DMS153 (cell line): ENCODE measurements at places on chromosomes 4 and X.

DNA sequence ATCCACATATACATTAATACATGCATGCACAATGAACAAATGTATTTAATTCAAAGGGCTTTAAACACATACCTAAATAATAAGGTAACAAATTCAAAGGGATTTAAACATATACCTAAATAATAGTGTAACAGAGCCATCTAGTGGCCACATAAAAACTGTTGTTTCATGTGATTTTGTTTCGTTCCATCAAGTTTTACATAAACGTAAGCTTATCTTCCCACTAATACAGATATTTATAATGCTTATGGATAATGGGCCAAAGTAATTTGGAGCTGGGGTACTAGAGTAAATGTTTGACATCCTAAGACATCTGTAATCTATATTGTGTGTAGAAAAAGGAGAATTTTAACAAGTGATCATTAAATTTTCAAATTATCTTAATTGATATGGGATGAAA is 82.3 kb downstream of the PRSS12 start:
- DNase-seq, result peak; percentile 9

DNA sequence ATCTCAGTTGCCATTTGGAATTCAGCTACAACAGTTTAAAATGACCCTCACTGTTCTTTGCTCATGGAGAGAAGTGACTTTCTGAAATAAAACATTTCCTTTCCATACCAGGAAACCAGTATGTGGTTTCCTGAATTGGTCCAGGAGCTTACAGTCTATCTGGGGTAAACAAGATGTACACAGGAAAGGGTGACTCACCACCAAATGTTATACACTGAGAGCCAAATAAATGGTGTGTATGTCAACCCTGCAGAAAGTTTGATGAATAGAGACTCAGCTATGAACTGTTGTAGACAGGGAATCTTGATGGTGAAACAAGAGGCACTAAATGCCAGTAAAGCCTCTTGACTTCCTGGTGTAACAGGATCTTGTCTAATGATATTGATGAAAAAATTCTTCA is 100.4 kb downstream of the HS6ST2 start:
- DNase-seq, result peak; percentile 41

DNA sequence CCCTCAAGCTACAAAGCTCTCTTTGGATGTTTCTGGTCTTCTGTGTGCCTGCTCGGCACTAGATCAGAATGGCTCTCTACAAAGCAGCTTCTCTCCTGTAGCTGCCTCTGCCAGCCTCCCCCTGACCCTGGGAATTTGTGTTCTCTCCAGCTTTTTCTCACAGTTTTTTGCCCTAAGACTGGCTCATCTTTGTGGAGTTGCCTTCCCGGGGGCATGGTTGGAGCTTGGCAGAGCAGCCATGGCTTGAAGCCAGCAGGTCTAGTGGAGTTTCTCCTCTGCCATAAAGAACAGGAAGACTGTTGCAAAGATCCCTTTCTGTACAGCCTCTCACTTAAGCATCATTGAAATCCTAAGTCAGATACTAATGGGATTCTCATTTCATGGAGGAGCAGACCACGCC is 163.3 kb upstream of the MAMLD1 start:
- no peak for DNase-seq

- no peak for DNase-seq
Observed at GRCh38 chr4:55947912-55948725, 626 bp upstream of the CEP135 start.

- no peak for DNase-seq
Observed at GRCh38 chr4:3293401-3294391, 875 bp downstream of the RGS12 start.

DNA sequence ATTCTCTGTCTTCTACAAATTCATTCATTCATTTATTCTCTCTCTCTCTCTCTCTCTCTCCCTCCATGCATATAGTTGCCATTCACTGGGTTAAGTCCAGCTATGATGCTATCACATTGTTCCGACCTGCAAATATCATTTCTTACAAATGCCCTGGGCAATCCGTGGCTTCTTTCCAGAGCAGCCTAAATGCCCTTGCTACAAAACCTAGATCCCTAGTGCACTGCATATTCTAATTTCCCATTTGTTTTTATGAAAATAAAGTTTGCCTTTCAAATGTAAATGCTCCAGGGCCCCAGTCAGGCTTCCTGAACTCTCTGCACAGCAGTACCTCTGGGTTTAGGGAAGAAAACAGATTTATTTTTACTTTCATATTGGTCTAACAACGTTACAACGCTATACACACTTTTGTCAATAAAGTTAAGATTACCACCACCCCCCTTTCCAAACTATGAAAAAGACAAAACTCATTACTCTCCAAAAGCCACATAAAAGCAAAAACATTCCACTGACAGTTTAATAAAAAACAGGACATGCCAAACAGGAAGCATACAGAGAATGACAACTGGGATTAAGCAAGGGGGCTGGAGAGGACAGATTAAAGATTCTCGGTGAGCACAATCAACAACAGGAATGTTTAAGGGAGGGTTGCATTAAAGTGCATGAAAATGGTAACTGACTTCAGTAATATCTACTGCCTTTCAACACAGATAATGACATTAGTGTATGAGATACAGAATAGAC is 104.3 kb downstream of the USP46 start:
- DNase-seq, result no peak

DNA sequence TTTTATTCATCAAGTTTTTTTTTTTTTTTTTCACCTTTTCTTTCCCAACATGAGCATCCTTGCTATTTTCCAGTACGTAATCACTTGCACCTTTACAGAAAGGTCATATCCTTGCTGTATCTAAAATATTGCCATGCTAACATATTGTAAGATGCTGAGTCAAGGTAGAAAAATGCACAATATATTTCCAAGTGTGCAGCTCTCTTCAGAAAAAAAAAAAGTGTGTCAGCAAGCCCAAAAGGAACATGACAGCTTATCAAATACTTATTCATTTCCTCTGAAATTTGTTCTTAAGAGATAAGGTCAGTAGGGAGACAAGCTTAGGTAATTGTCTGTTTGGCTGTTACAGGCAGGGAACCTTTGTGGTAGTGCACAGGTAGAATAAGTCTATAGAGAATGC is 27.0 kb downstream of the SH2D1A start:
- no peak for DNase-seq

DNA sequence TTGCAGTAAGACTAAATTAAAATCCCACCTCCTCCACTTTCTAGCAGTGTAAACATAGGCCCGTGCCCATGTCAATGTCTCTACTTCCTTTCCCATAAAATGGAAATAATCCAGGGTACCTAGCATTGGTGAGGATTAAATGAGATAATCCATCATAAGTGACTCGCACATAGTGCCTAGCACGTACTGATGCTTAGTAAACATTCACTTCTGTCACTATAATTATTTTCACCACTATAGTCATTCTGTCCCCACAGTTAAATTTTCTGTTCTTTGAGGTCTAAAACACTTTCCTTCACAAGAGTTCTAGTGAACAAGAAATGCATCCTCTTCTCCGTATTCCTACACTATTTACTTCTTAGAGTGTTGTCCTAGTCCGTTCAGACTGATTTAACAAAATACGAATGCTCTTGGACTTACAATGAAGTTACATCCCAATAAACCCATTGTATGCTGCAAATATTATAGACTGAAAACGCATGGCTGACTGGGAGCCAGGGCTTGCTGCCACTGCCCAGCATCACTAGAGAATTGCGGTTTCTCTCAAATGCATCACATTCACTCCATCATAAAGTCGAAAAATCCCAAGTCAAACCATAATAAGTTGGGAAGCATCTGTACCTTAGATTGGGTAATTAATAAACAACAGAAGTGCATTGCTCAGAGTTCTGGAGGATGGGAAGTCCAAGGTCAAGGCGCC is 10.6 kb downstream of the ARAP2 start:
- no peak for DNase-seq

- no peak for DNase-seq
Observed at GRCh38 chrX:132615391-132616131, 126.7 kb upstream of the MBNL3 start.

- no peak for DNase-seq
Observed at GRCh38 chr4:113293674-113294073, 244.2 kb downstream of the ANK2 start.

- no peak for DNase-seq
Observed at GRCh38 chrX:105829011-105829410, 6.7 kb downstream of the NRK start.

DNA sequence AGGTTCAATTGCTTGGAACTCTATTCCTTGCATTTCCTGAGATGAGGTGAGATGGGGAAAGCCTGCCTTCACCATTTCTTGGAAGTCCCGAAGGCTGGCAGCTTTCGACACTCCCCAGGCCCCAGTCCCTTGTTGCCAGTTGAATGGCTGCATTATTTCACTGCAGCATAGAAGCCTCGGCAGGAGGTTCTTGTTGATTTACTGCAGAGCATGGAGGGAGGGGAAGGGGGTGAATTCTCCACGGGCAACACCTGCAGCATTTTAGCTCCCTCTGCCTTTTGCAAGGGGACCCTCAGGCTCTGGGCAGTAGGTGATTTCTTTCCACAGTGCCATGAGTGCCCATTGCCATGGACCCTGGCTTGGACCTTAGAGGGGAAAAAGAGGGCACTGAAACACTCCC is 10.7 kb upstream of the BCLAF3 start:
- DNase-seq, result no peak

DNA sequence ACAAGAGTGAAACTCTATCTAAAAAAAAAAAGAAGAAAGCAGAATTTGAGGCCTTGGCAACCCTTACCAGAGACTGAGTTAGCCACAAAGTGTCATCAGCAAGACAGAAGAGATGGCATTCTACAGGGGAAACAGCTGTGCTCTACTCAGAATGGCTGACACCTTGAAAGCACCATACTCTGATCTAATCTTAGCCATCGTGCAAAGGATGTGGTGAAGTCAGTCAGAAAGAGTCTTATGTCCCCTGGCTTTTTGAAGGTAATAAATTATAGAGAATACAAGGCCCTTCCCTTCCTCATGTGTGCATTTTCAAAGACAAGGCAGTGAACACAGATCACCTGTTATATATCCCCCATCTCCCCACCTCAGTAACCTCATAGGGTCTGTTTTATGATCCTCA is 13.2 kb downstream of the CLNK start:
- no peak for DNase-seq

DNA sequence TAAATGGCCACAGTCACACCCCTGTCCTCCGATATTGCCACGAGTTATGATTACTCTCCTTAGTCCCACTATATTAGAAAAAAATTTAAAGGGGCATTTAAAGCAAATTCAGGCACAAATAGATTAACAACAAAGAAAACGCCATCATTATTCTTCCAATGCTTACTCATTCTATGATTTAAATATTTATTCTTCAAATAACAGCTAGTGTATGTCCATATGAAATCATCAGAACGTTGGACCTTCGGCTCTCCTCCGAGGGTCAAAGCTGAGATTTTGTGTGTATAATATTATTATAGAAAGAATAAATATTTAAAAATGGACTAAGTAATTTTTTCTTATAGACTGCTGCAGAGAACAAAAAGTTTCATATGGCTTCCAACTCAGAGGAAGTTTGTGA is 122.9 kb downstream of the MAML3 start:
- no peak for DNase-seq

DNA sequence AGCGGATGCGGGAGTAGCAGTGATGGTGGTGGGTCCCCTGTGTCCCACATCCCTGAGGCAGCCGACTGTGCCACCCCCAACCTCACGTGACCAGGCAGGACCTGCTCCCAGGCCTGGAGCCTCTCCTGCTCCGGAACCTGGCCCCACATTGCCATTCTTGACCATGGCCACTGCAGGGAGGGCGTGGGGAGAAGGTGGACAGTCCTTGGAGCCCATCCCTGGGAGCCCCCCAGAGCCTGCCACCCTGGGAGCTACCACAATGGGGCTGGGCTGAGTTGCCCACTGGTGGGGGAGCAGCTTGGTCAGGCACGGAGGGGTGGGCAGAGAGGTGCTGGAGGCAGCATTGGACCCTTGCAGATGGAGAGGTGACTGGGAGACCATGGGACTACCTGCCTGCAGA is 36.8 kb downstream of the TMPRSS11A start:
- no peak for DNase-seq

- no peak for DNase-seq
Observed at GRCh38 chr4:169202145-169202699, 68.5 kb downstream of the SH3RF1 start.

- DNase-seq, result no peak
Observed at GRCh38 chr4:138414202-138414601, 172.1 kb upstream of the SLC7A11 start.

DNA sequence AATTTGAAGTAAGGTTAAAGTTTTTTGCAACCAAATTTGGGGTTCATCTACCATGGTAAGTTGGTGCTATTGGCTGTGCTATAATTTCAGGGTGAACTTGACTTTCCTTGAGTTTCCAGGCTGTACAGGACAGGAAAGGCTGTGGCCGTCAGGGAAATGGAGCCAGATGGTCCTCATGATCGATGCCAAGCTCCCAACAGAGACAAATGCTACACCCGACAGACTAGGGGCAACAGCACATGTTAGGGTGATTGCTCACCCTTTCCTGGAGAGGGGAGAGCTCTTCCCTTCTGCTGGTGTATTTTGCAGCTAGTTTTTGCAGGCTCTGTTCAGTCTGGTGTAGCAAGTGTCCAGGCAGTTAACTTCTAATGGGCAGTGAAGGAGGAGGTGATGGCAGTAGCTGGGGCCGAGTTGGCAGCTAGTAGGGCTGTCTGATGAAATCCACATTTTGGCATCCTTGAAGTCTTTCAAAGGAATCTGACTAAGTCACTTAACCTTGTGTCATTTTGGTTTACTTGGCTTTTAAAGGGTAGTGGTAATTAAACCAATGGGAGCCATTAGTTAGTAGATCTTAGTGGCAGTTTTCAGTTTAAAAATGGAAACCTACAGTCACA is 47.8 kb downstream of the GAB1 start:
- no peak for DNase-seq

DNA sequence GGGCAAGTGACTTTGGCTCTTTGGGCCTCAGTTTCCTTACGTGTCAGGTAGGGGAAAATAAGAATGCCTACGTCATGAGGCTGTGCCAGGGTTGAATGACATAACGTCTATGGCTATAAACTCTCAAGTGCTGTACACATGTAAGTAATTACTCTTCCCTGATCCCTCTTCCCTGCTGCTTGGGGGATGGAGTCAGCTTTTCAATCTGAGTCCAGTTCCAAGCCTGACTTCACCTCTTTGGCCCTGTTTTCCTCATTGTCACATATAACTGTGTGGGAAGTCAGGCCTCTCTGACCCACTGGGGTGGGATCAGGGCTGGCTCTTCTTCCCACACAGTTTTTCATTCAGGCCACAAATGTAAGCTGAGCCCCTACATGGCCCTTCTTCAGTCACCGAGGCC is 11.4 kb upstream of the CITED1 start:
- DNase-seq, result no peak

GRCh38 chr4:128468123-128468989 is 180.7 kb upstream of the PGRMC2 start:
- peak; percentile 5 for DNase-seq

- DNase-seq, result no peak
Observed at GRCh38 chr4:187302457-187303150, 578.9 kb upstream of the FAT1 start.
